Stimulated activated CD4-positive, alpha-beta T cell treated with anti-CD3 and anti-CD28 coated beads, Interleukin-1b, Interleukin-23, amount 100 ng/mL, for 24 hours (primary cell): ENCODE measurements at places on chromosomes 6 and 20.

DNA sequence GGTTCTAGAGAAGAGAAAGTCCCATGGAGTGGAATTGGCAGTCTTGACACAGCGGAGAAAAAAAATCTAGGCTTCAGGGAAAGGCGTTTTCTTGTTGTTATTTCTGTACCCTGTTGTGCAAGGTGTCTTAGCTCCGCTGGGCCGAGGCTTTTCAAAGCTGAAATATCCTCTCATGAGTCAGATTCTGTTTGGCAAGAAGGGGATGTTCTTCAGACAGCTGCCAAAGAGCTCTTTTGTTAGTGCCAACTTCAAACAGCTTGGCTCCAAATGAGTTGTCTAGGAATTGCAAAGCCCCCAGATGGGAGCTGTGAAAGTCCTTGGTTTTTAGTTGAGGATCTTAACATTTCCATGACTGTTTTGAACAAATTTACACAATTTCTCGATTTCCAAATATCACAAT, 45.6 kb downstream of the LRRN4 start:
- no peak for DNase-seq

GRCh38 chr20:384723-385122, 4.2 kb downstream of the TRIB3 start:
- DNase-seq, result no peak

GRCh38 chr6:155959898-155960495, 504.4 kb upstream of the NOX3 start:
- DNase-seq, result no peak

DNA sequence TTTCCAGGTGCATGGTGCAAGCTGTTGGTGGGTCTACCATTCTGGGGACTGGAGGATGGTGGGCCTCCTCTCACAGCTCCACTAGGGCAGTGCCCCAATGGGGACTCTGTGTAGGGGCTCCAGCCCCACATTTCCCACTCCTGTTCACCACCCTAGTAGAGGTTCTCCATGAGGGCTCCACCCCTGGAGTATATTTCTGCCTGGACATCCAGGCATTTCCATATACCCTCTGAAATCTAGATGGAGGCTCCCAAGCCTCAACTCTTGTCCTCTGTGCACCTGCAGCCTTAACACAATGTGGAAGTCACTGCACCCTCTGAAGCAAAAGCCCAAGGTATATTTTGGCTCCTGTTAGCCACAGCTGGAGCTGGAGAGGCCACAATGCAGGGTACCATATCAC, 393.5 kb downstream of the RNGTT start:
- no peak for DNase-seq

GRCh38 chr20:62156254-62156556, 12.6 kb downstream of the SS18L1 start:
- DNase-seq, result no peak

GRCh38 chr6:5302995-5303622, 41.8 kb downstream of the FARS2 start:
- DNase-seq, result no peak

GRCh38 chr6:159968295-159969203, at the start of gene IGF2R:
IGF2R (plus strand) TSS chr6:159969082; CDS start chr6:159969247, 165 bp downstream.
- DNase-seq, result peak; percentile 79

DNA sequence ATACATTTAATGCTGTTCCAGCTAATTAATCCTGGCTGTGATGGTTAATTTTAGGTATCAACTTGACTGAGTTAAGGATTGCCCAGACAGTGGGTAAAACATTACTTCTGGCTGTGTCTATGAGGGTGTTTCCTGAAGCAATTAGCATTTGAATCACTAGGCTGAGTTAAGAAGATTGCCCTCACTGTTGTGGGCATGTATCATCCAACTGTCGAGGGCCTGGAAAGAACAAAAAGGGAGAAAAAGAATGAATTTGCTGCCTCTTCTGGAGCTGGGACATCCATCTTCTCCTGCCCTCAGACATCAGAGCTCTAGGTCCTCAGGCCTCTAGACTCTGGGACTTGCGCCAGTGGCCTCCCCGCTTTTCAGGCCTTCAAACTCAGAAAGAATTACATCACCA, 34.3 kb downstream of the SDHAF4 start:
- no peak for DNase-seq

DNA sequence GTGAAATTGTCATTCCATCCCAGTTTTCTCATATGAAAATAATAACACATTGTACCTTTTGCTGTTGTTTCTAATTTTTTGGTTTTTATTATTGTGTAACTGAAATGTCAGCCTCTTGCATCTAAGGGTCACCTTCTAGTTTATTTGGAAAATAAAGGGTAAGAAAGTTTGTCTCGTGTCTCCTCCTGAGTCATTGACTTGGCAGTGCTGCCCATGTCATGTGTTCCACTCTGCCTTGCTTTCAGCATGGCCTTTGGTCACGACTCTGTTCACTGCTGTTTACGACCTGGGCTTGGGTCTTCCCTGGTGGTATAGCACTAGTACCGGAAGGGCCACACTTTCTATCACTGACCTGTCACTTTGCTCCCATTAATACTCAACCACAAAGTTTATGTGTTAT, 171.4 kb upstream of the RSPO3 start:
- no peak for DNase-seq

DNA sequence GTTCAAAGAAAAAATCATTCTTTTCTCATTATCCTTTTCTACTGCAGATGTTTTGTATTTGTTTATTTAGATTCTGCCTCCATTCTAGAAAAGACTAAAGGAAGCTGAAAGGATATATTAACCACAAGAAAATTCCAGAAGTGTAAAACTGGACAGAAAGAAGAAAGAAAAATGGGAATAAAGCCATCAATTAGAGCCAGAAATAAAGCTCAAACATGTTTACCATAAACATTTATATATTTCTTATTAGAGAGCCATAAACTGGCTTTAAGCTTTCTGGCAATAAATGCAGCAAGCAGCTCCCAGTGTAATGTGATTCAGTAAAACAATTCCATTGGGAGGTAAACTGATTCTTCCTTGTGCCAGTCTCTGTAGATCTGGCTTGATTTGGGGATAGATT, 244.1 kb downstream of the PTPRK start:
- DNase-seq, result no peak

GRCh38 chr20:19945732-19946670, 71.2 kb upstream of the NAA20 start:
- DNase-seq, result no peak

GRCh38 chr6:79377888-79378348, 143.4 kb upstream of the HMGN3 start:
- DNase-seq, result no peak

- DNase-seq, result no peak
Measured at GRCh38 chr6:125354649-125355048, 52.9 kb upstream of the HDDC2 start.

GRCh38 chr20:54479138-54479906, 3.9 kb downstream of the DOK5 start:
- no peak for DNase-seq

DNA sequence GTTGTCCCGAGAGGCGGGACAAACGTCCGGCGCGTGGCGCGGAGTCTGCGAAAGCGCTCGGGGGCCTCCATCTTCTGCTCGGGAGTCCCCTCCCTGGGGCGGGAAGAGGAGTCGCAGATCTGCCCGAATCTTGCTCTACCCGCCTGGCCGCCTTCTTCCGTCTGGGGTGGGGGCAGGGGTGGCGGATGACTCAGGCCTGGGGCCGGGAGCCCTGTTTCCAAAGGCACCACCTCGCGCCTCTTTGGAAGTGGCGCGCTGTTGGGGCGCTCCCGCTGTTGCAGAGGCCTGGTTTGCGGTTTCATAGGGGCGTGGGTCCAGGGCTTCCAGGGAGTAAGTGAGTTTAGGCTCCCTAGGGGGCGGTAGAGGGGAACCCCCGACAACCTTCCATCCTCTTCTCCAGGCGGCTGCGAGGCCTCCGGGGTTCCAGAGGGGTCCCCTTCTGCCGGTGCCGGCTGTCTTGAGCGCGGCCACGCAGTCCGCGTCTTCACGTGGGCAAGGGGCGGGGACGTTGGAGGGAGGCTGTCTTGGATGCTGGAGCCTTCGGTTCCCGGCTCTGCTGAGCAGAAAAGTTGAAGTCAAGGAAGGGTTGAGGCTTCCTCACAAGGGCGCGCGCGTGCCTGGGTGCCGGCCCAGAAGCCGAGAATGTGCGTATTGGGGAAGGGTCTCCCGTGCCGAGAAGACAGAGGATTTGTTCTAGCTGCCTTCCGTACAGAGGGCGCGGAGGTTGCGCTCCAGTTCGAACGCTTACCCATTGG, 2.6 kb upstream of the TFAP2C start:
- DNase-seq, result no peak

DNA sequence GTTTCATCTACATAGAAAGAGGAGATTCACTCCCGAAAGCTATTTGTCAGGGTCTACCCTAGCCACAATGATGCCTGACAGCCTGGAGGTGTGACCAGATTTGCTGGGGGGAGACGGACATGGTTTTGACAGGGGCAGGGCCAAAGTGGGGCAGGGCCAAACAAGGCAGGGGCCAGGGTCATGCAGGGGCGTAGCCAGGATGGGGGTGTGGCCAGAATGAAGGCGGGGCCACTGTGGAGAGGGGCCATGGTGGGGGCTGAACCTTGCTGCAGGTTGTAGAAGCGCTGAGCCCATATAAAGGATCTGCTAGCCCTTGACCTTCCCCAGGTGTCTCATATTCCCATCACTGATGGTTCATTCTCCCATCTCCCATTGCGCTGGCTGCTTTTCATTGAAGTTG, 184.1 kb upstream of the SULF2 start:
- DNase-seq, result no peak

DNA sequence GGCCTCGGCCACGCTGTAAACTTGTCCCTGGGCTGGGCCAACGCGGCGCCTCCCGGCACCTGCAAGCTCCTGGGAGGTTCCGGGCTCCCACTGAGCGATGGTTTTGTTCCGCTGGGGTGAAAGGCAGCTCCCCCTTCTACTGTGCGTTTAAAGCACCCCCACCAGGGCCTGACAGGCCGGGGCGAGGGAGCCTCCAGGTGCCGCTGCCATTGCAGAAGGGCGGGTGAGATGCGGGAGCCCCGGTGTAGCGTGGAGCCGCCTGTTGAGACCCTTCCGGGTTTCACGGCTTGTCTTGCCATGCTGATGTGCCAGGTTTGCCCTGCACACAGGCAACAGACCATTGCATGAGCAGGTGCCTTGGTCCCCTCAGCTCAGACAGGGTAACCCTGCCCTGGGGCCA, 2.9 kb downstream of the COL20A1 start:
- DNase-seq, result no peak

DNA sequence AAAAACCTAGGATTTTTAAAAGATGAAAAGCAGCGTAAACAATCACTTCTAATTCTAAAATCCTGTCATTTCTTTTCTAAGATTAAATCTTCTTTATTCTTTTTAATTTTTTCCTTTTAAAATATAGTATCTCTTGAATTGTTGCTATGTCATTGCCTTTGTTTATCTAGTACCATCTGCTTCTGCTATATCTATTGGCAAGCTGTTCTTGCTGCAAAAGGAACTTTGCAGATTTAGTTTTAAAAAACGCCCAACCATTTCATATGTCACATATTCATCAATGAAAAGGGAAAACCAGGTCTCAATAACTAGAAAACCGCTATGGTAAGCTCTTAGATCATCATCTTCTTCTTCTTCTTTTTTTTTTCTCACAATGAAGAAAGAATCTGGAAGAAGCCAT, 11.5 kb upstream of the EEF1A1 start:
- DNase-seq, result no peak

- DNase-seq, result no peak
Measured at GRCh38 chr6:92495242-92495641, 924.1 kb downstream of the EPHA7 start.

DNA sequence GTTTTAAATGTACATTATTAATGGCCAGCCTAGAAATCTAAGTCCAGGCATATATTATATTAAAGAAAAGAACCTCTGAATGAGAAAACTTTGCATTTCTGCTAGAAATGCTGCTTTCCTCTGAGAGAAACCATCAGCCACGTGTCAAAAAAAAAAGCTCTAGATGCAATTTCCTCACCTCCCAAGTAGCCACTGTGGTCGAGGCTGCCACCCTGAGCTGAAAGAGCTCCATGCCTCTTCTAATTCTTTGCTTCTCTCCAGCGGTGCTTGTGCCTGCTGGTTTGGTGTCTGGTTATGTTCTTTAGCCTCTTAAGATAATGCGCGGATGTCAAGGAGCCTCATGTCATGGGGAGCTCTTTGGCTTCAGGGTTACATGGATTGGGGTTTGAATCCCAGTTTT, 316.0 kb downstream of the TFAP2C start:
- no peak for DNase-seq

DNA sequence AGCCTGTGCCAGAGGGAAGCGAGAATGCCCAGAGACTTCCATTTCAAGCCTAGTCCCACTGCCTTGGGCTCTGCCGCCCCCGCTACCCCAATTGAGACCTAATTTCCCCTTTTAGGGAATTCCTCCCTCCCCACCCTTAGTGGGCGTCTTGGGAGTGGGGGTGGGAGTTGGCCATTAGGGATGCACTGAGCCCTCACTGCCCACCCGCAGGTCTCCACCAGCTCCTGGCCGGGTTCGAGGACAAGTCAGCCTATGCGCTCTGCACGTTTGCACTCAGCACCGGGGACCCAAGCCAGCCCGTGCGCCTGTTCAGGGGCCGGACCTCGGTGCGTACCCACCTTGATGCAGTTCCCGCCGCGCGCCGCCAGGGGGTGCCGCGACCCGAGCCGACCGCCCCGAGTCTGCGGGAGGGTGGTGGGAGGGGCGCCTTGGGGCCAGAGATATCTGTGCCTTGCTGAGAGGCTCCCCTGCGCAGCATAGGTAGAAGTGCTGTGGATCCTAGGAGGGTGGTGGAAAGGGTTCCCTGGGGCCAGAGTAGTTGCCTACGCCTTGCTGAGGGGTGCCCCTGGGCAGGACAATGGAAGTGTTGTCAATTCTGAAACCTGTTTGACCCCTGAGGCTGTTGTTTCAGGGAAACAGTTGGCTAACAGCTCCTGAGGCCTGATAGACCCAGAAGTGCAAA, 9.2 kb downstream of the ITPA start:
- DNase-seq, result peak; percentile 60

- no peak for DNase-seq
Measured at GRCh38 chr6:167125410-167125809, 2.5 kb downstream of the CCR6 start.

- no peak for DNase-seq
Measured at GRCh38 chr20:24911461-24911860, 37.6 kb upstream of the CST7 start.

- no peak for DNase-seq
Measured at GRCh38 chr6:108555399-108556052, 5.2 kb upstream of the FOXO3 start.

- no peak for DNase-seq
Measured at GRCh38 chr6:134357022-134357487, 39.1 kb upstream of the SGK1 start.

DNA sequence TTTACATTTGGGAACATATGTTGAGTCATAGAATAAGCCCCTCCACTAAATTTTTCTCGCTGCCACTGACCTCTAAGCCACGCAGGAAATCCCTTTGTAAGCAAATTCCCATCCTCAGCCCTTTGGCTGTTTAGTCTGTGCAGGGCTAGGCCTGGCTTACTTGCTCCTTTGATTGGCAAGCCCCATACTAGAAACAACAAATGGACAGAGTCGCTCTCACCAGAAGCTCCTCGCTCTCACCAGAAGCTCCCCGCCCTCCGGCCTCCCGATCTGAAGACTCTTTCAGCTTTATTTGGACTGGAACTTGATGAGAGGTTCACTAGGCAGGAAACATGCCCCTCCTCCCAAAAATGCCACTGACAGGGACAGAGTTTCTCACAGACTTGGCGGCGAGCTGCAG, 149.2 kb upstream of the EXOC2 start:
- DNase-seq, result no peak
